ENCODE measurements at places on chromosomes 12 and 14.

DNA sequence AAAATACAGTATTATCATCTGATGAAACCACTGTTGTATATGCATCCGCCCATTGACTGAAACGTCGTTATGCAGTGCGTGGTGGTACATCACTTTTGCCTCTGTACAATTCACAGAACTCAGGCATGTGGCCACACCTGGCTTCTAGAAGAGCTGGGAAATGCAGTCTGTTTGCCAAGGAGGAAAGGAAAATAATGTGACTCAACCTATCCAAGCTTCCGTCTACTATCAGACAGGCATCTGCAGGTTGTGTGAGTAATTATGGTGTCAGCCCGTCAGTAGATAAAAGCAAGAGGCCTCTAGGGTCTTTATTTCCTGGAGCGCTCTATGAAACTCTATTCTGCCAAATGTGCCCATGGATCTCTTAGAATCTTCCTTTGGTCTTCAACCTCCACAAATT lies 111.6 kb downstream of the BBS10 start:
- no peak for DNase-seq

DNA sequence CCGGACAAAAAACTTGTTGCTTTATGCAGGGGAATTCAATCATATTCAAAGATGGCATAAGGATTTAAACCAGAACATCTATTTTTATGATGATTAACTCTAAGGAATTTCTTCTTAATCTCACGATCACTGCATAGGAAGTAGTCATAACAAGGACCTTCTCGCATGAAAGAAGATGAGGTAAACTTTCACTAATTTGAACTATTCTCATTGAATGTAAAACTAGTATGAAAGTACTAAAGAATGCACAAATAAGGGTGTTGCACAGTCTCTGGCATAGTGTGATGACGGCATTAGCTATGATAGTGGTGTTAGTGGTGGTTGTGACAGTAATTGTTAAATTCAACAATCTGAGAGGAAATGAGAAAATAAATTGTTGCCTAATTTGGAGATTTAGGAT lies 280.0 kb downstream of the SLC6A15 start:
- no peak for DNase-seq

DNA sequence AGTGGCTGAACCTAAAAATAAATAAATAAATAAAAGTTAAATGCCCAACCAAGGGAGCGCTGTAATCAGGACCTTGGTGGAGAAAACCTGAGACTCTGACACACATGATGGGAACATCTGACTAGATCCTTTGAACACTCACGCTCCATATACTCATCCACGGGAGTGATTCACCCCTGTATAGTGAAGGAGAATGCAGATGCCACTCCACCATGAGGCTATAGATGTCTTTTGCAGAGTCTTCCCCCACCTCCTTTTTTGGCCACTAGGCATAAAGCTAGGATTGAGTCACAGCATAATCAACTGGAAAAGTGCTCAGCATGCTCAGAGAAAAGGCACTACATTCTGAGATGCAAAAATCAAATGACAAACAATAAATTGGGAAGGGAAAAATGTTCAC lies 19.0 kb downstream of the ADAM20 start:
- DNase-seq, result no peak

- DNase-seq, result peak; percentile 43
Measured at GRCh38 chr14:103372552-103373304, 12.5 kb upstream of the MARK3 start.

- no peak for DNase-seq
Measured at GRCh38 chr12:54749191-54749818, 101.1 kb upstream of the DCD start.

- no peak for DNase-seq
Measured at GRCh38 chr12:2759733-2760132, 35.0 kb upstream of the FKBP4 start.

DNA sequence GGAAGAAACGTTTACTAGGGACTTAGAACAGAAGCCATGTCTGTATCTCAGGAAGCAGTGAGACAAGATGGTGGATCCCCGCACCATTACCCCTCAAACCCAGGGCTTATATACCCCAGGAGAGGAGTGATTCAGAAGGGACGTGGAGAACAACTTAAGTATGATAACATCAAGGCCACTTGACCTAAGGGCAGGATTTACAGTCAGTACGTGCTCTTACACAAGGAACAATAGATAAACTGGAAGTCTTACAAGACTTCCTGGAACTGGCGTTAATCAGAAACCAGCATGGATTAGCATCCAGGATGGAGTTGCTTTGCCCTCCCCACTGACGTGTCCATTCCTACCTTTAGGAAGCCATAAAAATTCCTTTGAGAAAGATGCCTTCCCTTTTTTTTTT lies 8.6 kb upstream of the ETFBKMT start:
- DNase-seq, result no peak

DNA sequence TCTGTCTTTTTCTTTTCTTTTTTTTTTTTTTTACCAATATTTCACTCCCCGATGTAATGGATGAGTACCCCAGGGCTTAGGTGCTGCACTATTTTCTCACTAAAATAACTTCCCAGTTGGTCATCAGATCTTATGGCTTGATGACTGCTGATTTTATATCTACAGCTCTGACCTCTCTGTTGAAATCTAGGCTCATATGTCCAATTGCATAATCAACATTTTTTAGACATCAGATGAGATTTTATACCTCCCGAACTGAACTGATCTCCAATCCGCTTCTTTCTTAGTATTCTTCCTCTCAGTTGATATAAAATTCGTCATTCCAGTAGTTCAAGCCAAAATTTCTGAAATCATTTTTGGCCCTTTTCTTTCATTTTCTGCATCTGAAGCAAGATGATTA lies 1236.5 kb downstream of the SLC16A7 start:
- no peak for DNase-seq

DNA sequence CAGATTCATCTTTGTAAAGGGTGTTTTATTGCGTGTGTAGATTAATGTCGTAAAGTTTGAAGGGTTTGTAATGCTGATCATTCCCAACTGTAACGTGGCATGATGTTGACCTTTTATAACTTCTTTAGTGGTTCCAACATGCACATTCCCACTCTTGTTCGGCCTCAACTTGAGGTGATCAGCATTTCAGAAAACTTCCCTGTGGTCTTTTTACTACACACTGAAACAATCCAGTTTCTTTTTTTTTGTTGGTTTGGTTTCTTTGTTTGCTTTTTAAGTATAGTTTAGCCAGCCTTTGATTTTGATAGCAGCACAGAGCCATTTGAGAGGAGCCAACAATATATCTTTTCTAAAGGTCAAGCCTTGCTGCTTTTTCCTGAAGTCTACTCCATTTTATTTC lies 22.8 kb downstream of the UTP20 start:
- DNase-seq, result no peak

- peak; percentile 13 for DNase-seq
Measured at GRCh38 chr12:125114365-125115141, 49.3 kb downstream of the AACS start.

GRCh38 chr12:62129291-62129690 lies 130.9 kb upstream of the USP15 start:
- no peak for DNase-seq

DNA sequence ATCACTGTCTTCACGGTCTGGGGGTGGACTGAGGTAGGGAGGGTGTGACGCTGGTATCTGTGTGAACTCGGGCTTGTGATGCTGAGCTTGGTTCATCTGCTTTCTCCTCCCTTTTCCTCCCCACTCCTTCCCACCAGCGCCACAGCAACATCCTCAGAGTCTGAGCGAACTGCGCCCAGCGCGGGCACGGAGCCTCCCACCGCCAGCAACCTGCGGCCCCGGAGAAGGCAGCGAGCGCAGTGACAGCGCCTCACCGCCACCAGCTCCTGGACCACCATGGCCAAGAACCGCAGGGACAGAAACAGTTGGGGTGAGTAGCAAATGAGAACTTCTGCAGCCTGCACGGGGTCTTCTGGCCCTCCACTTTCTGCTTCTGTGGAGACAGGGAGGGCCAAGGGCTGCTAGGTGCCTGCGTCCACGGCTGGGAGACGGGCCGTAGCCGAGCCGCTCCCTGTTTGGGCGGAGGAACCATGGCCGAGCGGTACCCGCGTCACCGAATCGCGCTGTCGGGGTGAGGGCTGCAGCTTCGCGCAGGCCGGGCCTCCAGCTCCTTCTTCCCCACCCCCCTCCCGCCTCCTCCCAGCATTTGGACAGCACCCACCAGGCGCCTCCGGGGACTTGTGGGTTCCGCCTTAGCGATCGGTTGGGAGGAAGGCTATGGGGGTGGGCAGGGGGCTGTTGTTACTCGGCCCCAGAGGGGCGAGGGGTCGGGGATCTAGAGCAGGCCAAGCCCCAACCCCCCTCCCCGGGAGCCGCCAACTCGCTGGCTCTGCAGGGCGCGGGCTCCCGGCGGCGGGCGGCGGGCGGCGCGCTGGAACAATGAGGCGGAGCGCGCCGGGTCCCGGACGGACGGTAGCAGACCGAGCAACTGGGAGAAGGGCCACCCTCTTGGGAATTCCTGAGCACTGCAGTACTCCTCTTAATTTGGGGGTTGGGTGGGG lies at the start of gene ATL1:
TSS of gene ATL1 (plus strand) at position 156 of the 941 bp plus-strand sequence. CDS start at position 277, 121 bp downstream.
- DNase-seq, result peak; percentile 14

DNA sequence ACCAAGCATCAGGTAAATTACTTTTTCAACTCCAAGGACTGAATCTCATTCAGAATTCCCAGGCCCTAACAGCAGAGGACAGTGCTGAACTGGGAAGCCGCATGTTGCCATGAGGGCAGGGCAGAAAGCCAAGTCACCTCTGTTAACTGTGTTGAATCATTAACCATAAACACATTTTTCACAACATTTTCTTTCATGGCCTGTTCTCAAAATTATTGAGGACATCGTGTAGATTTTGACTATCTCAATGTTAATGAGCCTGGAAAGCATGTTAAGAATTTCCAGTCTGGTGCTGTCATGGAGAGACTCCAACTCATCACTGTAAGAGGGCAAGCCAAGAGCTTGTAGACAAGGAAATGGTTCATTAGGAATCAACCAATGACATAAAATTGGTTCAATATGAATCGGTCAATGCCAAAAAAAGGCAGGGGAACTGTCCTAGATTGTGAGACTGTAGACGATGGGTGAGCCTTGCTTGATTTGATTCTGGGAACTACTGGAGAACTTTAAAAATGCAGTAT lies 33.7 kb downstream of the CPM start:
- no peak for DNase-seq

DNA sequence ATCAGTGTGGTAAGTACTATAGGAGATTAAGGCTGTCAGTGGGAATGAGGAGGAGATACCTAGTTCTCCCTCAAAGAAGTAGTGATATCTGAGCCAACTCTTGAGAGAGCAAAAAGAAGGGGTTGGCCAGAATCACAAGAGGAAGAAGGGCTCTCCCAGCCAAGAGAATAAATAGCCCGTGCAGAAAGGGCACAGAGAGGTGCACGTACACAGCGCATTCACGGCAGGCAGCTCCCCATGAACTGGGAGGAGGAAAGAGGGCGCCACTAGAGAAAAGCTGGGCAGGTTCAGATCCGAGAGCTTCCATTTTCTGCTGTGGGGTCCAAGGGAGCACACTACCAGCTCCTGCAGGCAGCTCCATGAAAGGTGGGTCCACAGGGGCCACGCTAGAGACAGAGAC lies 59.9 kb downstream of the PPP2R5E start:
- no peak for DNase-seq

- peak; percentile 25 for DNase-seq
Measured at GRCh38 chr12:56160193-56160763, 2.1 kb downstream of the MYL6 start.

DNA sequence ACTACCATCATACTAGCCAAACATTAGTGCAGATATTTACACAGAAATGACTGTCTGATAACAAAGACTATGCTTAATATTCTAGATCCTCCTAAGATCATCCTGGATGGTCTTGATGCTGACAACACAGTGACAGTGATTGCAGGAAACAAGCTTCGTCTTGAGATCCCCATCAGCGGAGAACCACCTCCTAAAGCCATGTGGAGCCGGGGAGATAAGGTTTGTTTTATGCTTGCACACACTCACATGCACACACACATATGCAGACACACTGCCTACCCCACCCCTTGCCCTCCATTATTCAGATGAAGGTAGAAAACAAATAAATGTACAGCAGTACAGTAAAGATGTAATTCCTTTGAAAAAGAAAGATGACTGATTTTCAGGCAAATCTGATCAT lies 44.4 kb upstream of the CHPT1 start:
- no peak for DNase-seq

DNA sequence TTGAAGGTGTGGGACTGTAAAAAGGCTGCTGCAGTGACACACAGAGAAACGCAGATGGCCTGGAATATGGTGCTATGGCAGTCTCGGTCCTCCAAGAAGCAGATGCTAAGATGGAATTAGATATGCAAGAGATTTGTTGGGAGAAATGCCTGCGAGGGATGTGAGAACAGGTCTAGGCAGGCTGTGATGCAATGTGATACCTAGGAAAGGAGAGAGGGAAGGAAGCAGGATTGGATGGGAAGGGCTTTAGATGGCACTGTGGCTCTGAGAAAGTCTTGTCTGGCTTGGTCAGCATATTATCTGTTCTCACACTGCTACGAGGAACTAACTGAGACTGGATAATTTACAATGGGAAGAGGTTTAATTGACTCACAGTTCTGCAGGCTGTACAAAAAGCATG lies 374.4 kb downstream of the BCAT1 start:
- DNase-seq, result no peak

DNA sequence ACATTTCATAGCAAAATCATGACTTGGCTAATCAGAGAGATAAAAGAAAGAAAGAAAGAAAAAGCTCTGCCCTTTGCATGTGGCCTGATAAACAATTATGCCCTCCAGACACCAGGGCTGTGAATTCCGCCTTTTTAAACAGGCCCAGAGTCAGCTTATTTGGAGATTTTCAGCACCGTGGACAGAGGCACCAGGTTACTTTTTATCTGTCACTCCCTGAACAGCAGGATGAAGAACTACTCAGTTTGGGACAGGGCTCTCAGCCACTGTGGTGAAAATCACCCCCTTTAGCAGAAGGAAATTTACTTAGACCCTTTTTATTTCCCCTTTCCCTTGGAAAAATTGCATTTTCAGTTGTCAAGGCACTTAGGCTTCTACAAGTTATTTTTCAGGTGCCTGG lies 359.9 kb downstream of the NRXN3 start:
- DNase-seq, result no peak

- no peak for DNase-seq
Measured at GRCh38 chr14:35539969-35540368, 6.0 kb downstream of the INSM2 start.

GRCh38 chr14:104930526-104931303 lies 6.0 kb downstream of the PLD4 start:
- DNase-seq, result no peak

GRCh38 chr12:26250801-26251200 lies 55.4 kb downstream of the SSPN start:
- DNase-seq, result no peak

- DNase-seq, result no peak
Measured at GRCh38 chr12:9132008-9132535, 16.4 kb upstream of the A2M start.

GRCh38 chr14:39319381-39319780 lies 85.7 kb downstream of the MIA2 start:
- DNase-seq, result no peak

GRCh38 chr14:101876555-101876938 lies 87.8 kb upstream of the DYNC1H1 start:
- peak; percentile 47 for DNase-seq

DNA sequence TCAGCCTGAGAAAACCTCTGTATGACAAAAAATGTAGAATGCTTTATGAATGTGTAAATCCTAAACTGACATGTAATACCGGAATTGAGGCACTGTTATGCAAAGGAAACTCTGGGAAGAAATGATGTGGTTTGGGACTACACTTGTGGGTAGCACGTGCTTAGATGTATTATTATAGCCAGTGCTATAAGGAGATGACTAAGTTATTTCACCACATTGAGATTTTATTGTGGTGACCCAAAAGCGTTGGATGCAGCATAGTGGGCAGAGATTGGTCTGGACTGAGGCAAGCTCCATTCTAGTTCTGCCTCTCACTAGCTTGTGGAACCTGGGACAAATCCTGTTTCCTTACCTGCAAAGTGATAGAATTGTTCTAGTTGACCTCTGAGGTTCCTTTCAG lies 172.2 kb downstream of the SNAPC1 start:
- no peak for DNase-seq

GRCh38 chr14:95216008-95216407 lies 58.7 kb upstream of the DICER1 start:
- DNase-seq, result no peak

All from stimulated activated CD8-positive, alpha-beta memory T cell treated with anti-CD3 and anti-CD28 coated beads, Interleukin-15, amount 100 ng/mL, for 48 hours (primary cell).